ENCODE measurements at places on chromosomes 2 and 18.

DNA sequence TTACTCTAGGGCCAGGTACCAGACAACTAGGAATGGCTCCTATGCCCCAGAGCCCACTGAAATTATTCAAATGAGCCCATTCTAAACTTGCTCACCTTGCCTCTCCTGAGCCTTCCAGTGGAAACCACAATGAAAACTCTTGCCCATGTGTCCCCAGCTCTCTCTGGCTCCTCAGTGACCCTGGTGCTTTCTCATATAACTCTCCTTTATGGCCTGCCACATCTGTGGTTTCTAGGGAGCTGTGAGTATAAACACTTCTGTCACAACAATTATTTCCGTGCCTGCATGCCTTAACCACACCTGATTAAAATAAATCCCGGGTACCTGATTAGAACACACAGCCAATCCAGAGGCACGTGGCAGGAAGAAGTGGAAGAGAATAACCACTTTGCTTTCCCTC is 333.0 kb upstream of the SPRED2 start:
- DNase-seq: no peak

DNA sequence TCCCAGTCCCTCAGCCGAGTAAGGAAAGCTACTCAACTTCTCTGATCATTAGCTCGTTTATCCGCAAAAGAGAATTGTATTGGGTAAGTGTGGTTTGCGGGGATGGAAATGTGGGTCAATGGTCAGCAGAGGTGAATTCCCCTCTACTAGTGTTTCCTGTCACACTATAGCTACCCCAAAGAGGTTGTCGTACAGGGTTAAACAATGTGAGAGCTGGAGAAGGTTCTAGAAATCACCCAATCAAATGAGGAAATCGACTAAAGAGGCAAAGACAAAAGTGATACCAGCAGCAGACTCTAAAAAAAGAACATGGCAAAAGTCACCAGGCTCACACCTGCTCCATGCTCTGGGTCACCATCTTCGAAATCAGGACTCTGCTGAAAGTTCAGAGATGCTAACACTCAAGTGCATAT is 144.7 kb upstream of the ITGA4 start:
- DNase-seq: no peak

DNA sequence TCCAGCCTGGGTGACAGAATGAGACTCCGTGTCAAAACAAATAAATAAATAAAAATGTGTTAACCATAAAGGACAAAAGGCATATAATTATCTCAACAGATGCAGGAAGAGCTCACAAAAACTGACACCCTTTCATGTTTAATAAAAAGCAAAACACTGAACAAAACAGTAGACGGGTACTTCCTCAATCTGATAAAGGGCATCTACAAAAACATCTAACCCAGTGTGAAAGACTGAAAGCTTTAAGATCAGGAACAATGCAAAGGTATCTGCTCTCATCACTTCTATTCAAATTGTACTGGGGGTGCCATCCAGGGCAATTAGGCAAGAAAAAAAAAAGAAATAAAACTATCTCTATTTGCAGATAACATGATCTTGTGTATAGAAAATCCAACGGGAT is 11.7 kb upstream of the NCL start:
- DNase-seq: no peak

DNA sequence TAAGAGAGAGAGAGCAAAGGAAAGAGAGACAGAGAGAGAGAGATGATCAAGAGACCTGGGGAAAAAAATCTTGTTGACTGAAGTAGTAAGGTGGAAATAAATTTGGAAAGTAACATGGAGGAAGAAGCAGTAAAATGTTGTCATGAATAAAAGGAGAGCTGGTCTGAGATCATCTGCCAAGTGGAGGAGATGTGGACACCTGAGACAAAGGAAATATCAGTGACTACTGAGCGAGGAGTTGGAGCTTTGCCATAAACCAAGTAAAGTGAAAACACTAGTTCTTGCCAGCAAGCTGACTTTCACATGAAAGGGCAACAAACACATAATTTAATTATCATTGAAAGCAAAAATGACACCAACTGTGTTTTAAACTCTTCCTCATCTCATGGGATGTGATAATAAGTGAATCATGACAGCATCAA is 49.0 kb upstream of the DSG1 start:
- DNase-seq: no peak

- DNase-seq: no peak
These were observed 223.3 kb downstream of the FBXO15 start for GRCh38 chr18:73924307-73924706.

DNA sequence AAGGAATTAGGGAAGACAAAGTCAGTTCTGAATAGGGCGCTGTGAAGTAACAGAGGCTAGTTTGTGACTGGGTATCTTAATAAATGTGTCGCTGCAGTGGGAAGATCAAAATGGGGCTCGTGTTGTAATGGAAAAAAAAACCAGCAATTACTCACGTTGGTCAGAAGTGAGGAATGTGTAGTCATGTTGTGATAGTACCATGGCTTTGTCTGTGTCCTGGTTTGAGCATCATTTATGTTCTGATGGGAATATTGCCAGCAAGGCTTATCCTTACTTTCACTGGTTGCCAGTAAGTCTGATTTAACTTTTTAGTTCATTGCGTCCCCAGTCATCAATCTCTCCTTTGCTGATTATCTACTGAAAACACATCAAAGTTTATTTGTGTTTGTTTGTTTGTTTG is 467.6 kb downstream of the NYAP2 start:
- no peak for DNase-seq

GRCh38 chr2:226763320-226763719 is 36.3 kb downstream of the IRS1 start:
- no peak for DNase-seq

DNA sequence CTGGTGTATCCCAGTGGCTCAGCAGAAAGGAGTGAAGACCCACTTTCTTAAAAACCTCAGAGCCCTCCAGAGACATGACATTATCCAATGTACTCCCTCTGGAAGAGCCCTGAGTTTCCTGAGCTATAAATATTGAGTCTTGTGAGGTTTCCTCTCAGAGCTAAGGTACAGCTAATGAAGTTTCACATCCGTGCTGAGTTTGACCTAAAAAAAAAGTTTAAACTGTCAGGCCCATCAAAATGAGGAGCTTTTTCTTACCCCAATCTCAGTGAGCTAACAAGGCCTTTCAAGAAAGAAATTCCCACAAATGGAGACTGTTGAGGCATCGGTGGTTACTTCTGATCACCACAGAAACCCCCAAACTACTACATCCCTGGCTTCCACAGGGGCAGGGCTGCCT is 65.4 kb upstream of the ST8SIA3 start:
- DNase-seq: no peak

DNA sequence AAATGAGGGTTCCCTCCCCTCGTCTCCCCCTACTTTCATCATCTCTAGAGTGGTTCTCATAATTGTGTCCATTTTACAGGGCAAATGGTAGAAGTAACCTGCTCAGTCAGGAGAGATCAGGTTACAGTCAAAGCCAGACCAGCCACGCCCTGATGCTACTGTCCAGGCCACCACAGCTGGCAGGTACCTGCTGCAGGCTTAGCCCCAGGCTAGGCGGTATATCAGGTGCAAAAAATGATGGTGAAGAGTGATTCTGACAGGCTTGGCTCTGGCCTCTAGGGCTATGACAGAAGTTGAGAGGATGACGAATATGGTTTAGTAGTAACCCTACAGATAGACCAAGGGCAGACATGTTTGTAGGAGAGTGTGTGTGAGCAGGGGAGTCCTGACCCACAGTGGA is 67.1 kb downstream of the HAUS1 start:
- no peak for DNase-seq

DNA sequence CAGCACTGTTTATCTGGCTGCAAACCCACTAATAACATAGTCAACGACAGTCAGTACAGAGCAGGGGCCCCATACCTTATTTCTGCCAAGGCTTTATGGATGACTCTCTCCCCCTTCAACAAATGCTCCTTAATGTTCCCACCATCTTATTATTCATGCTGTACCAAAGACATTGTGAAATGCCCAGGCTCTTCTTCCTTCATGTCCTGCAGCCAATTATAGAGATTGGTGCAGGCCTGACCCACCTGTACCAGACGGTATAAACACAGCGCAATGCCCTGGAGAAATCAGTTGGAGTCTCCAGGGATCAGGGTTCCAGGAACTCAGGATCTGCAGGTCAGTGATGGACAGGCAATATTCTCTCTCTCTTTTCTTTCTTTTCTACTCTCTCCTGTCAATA is at the start of gene IL1F10:
TSS of gene IL1F10 (plus strand) at position 290 of the 400 bp plus-strand sequence. CDS start 4,769 bp downstream, outside the sequence.
- DNase-seq: no peak

GRCh38 chr2:18833941-18834340 is 244.6 kb upstream of the NT5C1B start:
- no peak for DNase-seq

GRCh38 chr2:197168705-197169104 is 141.9 kb downstream of the ANKRD44 start:
- peak; percentile 71 for DNase-seq

DNA sequence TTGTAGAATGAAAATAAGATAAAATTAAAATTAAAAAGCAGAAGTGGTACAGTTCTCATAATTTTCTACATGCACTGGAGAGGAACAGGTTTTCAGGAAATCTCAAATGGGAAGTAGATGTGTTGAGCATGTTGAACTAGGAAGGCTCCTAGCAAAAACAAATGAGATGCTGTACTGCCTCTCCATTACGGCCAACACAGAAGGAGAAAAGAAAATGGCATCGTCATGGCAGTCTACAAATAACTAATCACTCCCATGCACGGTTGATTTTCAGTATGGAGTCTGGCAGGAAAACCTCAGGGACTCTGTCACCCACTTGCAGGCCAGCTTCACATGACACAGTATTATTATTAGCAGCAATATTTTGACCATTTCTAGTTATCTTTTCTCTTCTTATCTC is 278.7 kb downstream of the NRXN1 start:
- no peak for DNase-seq

DNA sequence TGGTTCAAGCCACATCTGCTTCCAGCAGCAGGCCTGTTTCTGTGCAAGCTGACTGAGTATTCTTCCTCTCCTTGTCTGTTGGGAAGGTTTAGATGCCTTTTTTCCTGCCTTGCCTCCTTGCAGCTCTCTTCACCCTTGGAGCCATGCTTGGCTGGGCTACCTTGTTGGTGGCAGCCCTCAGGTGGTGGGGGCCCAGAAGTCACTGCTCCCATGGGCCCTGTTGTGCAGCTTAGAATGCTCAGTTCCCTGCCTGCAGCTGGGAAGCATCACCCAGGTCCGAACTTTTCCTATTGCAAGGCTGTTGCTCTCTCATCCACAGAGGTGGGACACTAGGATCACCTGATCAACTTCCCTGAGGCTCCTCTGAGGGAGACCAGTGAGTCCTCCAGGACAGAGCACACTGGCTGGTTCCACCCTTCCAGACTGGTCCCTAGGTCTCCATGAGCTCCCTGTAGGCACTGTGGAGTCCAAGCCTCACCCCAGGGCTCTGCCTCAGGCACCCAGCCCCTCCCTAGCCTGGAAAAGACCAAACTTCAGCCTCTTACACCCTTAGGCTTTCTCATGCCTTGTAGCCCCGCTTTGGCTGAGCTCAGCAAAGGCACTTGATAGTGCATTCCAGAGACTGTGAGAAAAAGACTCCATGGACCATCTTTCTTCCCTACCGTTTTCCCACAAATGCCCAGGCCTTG is 219.3 kb upstream of the SH3BP4 start:
- DNase-seq: no peak

- DNase-seq: no peak
These were observed 734.2 kb upstream of the SALL3 start for GRCh38 chr18:78245451-78245850.

GRCh38 chr2:29921560-29921915 is at the start of gene ALK:
ALK (minus strand) TSS chr2:29921586; CDS start chr2:29920659, 927 bp downstream.
- peak; percentile 32 for DNase-seq

DNA sequence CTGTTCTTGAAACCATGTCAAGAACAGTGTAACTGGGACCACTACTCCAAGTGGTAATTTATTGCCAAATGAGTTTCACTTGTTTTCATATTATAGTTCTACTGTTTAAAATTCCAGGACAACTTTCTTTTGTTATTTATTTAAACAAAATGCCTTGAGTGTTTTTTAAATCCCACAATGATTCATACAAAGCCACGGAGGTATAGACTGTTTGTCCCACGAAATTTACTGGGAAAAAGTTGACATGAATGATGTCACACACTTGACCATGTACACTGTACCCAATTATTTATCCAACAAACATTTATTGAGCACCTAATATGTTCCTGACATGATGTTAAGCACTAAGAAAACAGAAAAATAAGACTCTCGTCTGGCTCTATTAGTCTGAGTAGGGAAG is 243.9 kb upstream of the SIX2 start:
- no peak for DNase-seq

- no peak for DNase-seq
These were observed 672.7 kb downstream of the ZEB2 start for GRCh38 chr2:143847257-143847656.

DNA sequence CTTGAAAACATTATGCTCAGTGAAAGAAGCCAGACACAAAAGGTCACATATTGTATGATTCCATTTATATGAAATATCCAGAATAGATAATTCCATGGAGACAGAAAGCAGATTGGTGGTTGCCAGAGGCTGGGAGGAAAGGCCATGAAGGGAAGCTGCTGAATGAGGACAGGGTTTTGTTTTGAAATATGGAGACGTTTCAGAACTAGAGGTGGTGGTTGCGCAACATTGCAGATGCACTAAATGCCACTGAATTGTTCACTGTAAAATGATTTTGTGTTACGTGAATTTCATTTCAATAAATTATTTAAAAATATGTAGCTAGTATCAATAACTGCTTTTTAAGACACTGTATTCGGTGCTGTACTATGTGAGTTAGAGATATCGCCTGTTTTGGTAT is 101.7 kb upstream of the ZNF236 start:
- DNase-seq: no peak

- DNase-seq: no peak
These were observed 158.5 kb upstream of the ACVR2A start for GRCh38 chr2:147686365-147686764.

DNA sequence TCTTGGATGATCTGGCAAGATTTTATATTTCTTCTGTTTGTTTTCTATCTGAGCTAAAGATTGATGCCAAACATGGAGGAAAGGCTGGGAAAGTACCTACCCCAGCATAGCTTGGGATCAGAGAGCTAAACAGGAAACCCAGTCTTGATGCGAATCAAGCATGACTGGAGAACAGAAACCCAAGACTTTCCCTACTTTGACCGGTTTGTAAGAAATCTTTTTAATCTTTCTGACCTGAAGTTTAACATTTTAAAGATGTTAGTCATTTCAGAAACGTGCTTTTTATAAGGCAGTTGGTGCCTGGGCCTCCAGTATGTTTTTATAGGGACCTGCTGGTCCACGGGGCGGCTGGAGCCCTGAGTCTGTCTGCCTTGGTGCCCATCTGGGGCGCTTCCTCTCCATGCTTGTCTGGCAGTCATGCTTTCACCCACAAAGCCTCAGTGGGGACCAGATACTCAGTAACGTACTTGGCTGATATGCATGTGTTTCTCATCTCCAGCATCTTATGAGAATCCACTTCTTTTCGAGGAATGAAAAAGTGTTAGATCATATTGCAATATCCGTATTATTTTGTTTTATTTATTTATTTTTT is 266.5 kb downstream of the PTGR3 start:
- no peak for DNase-seq

DNA sequence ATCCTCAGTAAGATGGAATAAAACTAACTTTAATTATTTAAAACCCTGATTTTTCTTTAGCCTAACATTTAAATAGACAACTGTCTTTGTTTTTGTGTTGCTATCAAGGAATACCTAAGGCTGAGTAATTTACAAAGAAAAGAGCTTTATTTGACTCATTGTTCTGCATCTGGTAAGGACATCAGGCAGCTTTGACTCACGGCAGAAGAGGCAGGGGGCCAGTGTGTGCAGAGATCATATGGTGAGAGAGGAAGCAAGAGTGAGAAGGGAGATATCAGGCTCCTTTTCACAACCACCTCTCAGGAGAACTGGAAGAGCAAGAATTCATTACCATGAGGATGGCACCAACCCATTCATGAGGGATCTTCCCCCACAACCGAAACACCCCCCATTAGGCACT is 64.6 kb upstream of the TFPI start:
- peak; percentile 3 for DNase-seq

Data from kidney capillary endothelial cell (primary cell).